ENCODE measurements at places on chromosomes 5 and 9.

DNA sequence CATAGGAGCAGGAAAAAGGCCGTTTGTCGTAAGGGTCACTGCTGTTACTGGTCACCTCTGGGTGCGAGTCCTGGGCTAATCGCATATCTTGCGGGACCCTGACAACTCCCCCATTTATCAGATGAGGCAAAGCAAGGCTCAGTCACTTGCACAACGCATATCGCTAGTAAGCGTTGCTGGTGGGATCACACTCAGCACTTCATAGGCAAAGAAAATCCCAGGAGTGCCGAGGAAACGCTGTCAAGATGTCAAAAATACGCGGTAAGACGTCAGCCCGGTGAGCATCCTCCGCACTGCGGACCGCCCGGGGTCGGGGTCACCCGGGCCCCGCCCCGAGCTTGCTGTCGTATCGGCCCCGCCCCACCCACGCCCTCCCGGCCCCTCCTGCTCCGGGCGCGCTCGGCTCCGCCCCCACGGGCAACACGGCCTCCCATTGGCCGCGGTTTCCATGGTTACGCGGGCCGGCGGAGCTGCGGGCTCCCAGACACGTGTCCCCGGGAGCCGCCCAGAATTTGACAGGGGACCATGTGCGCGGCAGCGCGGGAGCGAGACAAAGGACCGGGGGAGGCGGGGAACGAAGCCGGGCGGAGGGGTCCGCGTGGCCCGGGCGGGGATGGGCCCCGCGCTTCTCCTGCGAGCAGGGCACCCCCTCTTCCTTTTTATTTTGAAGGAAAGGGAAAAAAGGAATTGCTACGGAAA is 80.2 kb upstream of the IER5L start:
- peak; percentile 94 for DNase-seq

GRCh38 chr9:107020040-107020530 is 157.1 kb downstream of the ZNF462 start:
- DNase-seq, result no peak

DNA sequence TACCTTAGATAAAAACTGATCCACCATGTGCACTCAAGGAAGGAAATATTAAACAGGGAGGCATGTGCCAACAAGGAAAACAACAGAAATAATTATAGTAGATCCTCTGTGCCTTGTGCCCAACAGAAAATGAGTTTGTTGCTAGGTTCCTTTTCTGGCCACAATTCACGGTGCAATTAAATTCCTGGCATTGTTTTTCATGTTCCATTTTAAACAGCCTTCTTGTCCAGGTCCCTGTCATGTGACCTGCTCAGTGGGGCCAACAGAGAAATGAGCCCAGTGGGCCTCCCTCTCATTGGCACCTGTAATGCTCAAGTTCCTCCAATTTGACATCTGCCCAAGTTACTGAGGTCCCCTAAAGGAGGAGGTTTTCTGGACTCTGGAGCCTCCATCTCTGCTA is 56.5 kb downstream of the SPOCK1 start:
- no peak for DNase-seq

GRCh38 chr5:1415059-1415425 is 30.2 kb downstream of the SLC6A3 start:
- no peak for DNase-seq

- no peak for DNase-seq
These were observed 2.6 kb downstream of the TOR2A start for GRCh38 chr9:127732444-127732843.

- no peak for DNase-seq
These were observed 62.1 kb downstream of the PCSK1 start for GRCh38 chr5:96370976-96371375.

DNA sequence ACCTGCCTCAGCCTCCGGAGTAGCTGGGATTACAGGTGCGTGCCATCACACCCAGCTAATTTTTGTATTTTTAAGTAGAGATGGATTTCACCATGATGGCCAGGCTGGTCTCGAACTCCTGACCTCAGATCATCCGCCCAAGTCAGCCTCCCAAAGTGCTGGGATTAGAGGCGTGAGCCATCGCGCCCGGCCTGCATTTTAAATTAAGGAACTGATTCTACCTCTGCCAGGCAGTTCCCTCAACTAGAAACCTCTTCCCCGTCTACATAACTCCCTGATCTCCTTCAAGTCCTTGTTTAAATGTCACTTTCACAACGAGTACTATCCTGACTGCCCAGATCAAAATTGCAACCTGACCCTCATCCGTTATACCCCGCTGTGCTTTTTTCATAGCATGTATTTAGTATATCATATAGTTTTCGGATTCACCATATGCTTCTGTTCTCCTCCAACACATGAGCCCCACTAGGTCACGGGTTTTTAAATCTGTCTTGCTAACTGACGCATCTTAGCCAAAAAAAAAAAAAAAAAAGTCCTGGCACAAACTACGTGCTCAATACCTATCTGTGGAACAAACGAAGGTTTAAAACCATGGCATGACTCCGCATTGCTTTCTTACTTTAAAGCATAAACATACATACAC is 858 bp upstream of the SOWAHA start:
- no peak for DNase-seq

DNA sequence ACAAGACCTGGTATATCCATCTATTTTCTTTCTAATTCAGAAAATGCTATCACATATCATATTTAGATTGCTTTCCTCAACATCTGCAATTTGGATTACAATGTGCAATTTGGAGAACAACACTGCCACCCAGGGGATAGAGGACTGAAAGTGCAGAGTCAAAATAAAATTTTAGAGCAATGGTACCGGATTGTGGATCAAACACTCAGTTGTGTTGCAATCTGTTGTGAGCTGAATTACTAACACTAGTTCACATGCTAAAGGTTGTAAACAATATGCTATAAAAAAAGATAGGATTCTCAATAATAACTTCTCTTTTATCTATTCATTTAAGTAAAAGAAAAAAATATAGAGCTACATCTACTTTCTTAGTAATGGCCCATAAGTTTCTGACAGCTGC is 11.9 kb upstream of the SRFBP1 start:
- no peak for DNase-seq

DNA sequence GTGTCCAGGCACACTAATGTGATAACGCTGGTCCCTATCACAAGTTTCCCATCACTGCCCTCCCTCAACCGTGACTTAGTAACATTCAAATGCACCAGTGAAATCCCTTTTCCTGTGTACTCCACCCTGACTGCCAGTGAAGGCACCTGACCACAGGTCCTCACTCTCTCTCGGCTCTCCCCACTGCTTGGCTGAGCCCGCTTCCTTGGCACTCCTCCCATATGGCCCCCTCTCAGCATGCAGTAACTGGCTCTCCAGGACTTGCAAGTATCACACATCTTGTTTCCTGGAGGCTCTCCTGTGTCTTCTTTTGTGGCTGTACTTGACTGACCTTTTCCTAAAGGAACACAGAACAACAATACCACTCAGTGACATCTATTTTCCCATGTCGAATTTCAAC is 292.0 kb upstream of the ZNF608 start:
- DNase-seq, result no peak

GRCh38 chr5:139565411-139566305 is 4.5 kb downstream of the UBE2D2 start:
- DNase-seq, result peak; percentile 17

DNA sequence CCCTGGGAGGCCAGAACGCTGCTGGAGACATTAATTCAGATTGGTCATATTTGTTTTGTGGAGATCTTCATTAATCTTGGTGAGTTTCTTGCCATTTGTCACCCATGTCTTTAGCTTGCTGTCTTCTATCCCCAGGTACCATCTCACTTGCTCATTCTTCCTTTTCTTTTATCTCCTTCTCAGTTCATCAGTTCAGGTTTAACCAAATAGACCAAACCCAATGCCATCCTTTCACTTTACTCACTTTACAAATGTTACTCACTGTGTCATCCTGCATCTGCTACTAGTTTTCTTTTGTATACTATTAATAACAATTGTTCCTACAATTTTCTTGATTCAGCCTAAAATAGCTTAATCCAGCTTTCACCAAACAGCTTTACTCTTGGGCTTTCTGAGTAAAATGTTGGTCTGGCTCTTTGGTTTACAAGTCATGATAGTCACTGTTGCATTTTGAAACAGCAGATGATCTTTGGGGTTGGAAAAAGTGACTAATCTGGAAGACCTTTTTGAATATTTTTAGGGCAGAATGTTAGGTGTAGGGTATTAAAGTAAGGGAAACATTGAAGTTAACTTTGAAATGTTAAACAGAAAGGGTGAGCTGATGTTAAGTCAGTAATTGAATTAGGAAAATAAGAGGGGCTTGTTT is 246.9 kb downstream of the ZSWIM6 start:
- no peak for DNase-seq

GRCh38 chr5:144487761-144488160 is 317.1 kb downstream of the KCTD16 start:
- DNase-seq, result no peak

DNA sequence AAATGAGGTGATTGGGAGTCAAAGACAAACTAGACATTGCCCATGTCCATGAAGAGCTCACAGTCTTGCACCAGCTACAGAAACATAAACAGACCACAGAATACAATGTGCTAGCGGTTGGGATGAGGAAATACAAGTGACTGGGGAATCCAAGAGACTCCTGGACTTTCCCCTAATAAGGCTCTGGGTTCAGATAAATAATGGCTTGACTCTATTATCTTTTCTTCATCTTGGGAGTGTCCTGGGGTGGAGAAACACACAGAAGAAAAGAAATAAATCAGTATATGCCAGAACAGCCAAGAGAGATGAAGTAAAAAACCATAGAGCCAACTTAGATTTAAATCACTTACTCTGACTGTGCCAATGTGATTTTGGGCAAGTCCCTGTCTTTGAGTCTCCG is 227.8 kb downstream of the PAPPA start:
- no peak for DNase-seq

DNA sequence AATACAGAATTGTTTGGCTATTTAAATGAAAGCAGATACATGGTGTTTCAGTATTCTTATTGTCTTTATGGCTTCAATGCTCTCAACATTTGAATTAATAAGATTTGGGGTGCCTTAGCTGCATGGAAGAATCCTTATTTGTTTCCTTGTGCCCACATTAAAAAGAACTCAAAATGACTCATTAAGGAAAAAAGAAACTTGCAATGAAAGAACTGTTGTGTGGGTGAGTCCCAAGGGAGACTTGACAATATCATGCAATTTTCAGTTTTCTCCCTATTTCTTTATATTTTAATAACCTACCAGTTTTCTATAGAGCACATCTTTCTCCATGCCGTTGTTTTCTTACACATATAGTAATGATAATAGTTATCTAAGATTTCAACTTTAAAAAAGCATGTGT is 404.0 kb downstream of the PDE4D start:
- DNase-seq, result no peak

GRCh38 chr9:111759762-111760639 is 34.7 kb downstream of the SHOC1 start:
- peak; percentile 14 for DNase-seq

DNA sequence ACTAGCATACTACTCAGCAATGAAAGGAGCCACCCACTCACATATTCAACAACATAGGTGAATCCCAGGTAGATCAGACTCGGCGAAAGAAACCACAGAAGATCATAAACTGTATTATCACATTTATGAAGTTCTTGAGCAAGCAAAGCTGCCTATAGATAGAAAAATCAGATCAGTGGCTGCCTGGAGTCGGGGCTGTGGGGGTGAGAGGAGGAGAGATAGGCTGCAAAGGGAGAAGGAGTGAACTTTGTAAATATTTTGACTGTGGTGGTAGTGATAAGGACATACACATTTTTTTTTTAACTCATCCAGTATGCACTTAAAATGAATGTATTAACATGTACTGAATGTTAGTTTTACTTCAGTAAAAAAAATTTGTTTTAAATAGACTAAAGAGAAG is 23.5 kb upstream of the TMEM174 start:
- no peak for DNase-seq

DNA sequence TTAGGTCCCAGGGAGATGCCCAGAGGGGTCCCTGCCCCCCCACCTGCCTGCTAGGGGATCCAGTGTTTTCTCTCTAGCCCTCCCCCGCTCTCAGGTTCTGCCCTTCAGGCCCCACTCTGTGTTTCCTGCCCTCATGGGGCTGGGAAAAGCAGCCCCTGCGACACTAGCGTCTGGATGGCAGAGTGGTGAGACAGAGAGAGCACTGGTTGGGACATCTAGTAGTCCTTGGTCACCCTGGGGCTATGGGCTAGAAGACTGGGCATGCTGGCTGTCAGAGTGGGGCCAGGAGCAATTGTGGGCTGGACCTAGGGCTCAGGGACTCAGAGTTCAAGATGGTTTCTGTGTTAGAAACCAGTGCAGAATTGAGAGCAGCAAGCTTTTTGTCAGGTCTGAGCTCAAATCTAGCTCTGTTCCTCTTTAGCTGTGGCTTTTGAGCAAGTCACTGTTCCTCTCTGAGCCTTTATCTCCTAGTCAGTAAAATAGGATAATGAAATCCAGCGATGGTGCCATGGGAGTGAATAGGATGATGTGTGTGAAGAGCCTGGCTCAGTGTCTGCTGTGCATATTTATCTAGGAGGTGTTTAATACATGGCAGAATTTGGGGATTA is 39.0 kb downstream of the RGS3 start:
- no peak for DNase-seq

- no peak for DNase-seq
These were observed 4.8 kb downstream of the PSMB7 start for GRCh38 chr9:124410321-124410913.

- DNase-seq, result no peak
These were observed 27.7 kb upstream of the GABRP start for GRCh38 chr5:170755679-170756456.

DNA sequence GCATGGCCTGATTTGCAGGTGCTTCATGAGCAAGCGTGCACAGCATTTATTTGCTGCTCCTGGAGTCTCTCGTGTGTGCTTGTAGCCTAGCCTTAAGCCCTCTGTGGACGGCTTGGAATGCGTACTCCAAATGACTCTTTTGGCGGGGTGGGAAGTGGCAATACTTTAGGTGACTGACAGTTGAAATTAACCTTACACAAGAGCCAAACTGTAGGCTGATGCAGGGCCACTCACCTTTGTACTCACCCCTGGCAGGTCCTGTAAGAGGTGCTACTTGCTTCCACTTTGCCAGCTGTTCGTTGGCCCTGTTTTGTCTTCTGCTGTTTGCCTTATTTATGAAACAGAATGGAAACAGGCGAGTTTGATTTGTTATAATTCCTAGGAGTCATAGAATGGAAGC is 22.9 kb downstream of the TENT4A start:
- no peak for DNase-seq

GRCh38 chr5:107272954-107273353 is 397.8 kb downstream of the EFNA5 start:
- no peak for DNase-seq

- DNase-seq, result no peak
These were observed 36.2 kb upstream of the DAP start for GRCh38 chr5:10797261-10797660.

DNA sequence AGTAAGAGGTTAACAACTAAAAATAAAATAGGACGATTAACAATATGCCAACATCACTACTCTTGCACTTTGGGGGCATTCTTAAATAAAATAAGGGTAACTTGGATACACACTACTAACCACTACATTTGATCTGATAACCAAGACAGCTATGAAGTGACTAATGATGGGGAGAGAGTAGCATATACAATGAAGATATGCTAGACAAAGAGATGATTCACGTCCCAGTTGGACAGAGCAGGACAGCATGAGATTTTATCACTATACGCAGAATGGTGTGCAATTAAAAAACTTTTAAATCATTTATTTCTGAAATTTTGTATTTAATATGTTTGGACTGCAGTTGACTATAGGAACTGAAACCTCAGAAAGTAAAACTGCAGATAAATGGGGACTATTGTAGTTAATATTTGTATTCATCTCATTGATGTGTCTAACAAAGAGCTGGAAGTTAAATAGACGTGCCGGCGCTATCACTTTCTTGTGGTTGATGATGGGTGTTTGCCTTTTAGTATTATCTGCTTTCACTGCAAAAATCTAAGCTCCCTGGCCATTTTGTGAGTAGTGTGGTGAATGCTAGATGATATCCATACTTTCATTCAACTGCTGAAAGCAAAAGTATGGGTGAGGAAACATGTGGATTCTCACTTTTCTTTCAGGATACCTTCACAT is 18.7 kb downstream of the GIN1 start:
- no peak for DNase-seq
